Peyer's patch (tissue), 4 donors: ENCODE measurements at places on chromosomes 6 and 20. TPM values are rescaled to one million over a fixed set of nuclear protein-coding genes. Genes with fewer than 3 reads are reported as not detected.
A peak's percentile ranks its signal among the peaks of the same experiment; 100 is the strongest.

GRCh38 chr6:53236241-53236640 lies 87.6 kb upstream of the GCM1 start:
- no peak for DNase-seq
- no peaks in the 10 kb centered on the region for H3K4me1 ChIP-seq
- no peaks in the 10 kb centered on the region for H3K27me3 ChIP-seq
- no peaks in the 10 kb centered on the region for H3K36me3 ChIP-seq

The SLC22A3 gene
- total RNA-seq: 9.7 TPM

The OTOR gene
- not detected for total RNA-seq

GRCh38 chr6:107180099-107180498 lies 64.8 kb upstream of the BEND3 start:
- DNase-seq: no peak
- no peak overlapping the region for H3K4me3 ChIP-seq
- H3K36me3 ChIP-seq: no peaks in the 10 kb centered on the region
- no peaks in the 10 kb centered on the region for H3K27me3 ChIP-seq
- H3K27ac ChIP-seq: no peak overlapping the region

The ASF1A gene
- 14.0 TPM for total RNA-seq

The TRPC4AP gene
- 75.1 TPM for total RNA-seq

DNA sequence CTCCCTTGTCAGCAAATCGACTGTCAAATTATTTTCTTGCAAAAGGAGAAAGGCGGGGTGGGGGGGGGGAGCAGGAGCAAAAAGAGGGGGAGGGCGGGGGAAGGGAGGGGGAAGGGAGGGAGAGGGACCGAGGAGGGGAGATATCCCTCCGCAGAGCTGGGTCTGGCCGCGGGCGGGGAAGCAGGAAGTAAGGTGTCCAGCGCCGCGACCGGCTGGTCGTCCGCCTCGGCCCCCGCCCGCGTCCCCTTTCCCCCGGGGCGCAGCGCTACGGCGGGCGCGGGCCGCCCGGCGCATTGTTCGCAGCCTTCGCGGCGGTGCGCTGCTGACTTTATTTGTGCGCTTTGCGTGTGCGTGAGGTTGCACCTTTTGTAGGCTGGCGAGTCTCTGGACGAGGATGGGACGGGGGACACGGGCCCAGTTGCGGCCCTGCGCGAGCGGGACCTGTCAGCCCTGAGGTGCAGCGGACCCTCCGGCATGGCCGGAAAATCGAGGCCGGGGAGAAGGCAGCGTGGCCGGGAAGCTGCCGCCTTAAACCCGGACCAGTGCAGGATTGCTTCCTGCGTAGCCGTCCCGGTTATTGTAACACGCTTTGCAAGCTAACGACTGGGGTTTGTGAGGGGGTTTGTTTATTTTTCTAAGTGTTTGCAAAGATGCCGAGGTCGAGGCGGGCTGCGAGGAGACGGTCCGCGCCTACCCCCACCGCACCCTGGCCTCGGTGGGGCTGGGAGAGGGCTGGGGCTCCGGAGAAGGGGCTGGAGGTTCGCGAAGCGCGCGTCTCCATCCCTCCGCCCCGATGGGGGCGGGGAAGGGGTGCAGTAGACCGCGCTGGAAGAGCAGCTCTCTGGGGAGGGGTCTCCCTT lies 675 bp upstream of the TRERF1 start:
- no peaks in the 10 kb centered on the region for H3K27me3 ChIP-seq
- peak; percentile 61 for DNase-seq
- H3K27ac ChIP-seq: peak overlapping the region; percentile 89
- no peaks in the 10 kb centered on the region for H3K36me3 ChIP-seq

- no peaks in the 10 kb centered on the region for H3K4me1 ChIP-seq
- no peak overlapping the region for H3K4me3 ChIP-seq
- no peaks in the 10 kb centered on the region for H3K36me3 ChIP-seq
- H3K27ac ChIP-seq: no peak overlapping the region
- H3K27me3 ChIP-seq: no peaks in the 10 kb centered on the region
Measured at GRCh38 chr6:51841626-51842025, 245.8 kb downstream of the PKHD1 start.

GRCh38 chr20:341682-342081 lies 5.2 kb upstream of the NRSN2 start:
- H3K4me1 ChIP-seq: no peaks in the 10 kb centered on the region
- H3K4me3 ChIP-seq: no peak overlapping the region
- H3K27me3 ChIP-seq: no peaks in the 10 kb centered on the region
- H3K36me3 ChIP-seq: no peaks in the 10 kb centered on the region
- H3K27ac ChIP-seq: no peak overlapping the region
- no peak for DNase-seq

DNA sequence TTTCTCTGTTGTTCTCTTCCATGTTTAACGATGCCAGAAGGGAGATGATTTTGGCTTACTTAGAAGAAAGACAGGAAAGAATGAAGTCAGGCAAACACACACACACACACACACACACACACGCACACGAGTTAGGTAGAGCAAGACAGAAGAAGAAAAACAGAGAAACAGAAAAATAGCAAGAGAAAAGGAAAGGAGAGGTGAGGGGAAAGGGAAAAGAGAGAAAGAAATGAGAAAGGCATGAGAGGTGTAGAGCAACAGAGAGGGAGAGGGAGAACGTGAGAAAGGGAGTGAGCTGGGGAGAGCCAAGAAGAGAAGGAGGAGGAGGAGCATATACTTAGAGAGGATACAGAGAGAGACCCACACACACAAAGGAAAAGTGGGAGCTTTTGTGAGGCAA lies 385.3 kb downstream of the DOK5 start:
- H3K27me3 ChIP-seq: no peaks in the 10 kb centered on the region
- H3K27ac ChIP-seq: no peak overlapping the region
- no peak overlapping the region for H3K4me3 ChIP-seq
- no peaks in the 10 kb centered on the region for H3K36me3 ChIP-seq
- DNase-seq: no peak

DNA sequence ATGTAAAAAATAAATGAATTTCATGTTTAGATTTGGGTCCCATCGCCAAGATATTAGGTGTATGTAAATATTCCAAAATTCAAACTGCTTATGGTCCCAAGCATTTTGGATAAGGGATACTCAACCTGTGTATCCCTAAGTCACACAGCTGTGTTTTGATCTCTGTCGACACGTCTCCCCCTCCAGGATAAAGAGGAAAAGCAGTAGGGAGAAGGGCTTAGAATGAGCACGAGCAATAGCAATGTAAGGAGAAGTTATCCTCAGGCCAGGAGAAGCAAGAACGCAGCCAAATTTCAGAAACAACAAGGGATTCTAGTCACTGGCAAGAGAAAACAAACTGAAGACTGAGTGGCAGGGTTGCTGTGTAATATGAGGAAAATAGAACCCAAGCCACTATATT lies 181.2 kb downstream of the AIG1 start:
- H3K4me1 ChIP-seq: no peaks in the 10 kb centered on the region
- DNase-seq: no peak
- no peak overlapping the region for H3K27ac ChIP-seq
- no peaks in the 10 kb centered on the region for H3K27me3 ChIP-seq
- H3K36me3 ChIP-seq: no peaks in the 10 kb centered on the region

DNA sequence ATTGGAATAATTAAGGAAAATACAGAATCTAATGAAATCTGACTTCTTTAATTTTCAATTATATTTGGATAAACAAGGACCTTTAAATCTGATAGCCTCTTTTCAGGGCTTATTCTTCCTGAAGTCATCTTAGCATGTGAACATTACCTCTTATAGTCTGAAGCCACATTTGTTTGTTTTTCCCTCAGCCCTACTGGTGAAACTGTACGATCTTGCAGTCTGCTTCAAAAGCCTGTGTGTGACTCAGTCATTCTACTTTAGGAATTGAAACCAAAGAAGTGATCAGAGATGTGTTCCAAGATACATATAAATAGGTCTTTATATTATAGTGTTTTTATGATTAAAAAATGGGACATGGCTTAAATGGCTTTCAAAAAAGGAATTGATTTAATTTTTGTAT lies 67.5 kb downstream of the MACROD2 start:
- no peaks in the 10 kb centered on the region for H3K36me3 ChIP-seq
- H3K27me3 ChIP-seq: no peaks in the 10 kb centered on the region
- H3K4me3 ChIP-seq: no peak overlapping the region

DNA sequence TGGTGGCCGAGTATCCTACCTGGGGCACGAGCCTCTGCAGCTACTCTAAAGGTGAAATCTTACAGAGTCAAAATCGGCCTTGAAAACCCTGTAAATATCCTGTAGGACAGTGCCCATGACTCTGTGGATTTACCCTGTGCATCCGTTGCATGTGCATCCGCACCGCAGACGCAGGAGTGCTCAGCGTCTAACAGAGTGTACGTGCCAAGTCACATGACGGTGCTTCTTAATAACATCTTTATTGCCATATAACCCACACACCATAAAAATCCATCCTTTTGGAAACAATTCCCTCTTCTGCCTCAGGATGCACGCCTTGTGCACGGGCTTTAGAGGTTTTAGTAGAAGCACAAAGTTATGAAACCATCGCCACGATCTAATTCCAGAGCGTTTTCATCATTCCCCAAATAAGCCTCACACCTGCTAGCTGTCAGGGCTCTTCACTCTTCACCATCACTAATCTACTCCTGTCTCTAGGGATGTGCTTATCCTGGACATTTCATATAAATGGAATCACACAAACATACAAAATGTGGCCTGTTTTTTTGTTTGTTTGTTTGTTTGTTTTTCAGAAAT lies 384.5 kb upstream of the SULF2 start:
- H3K4me3 ChIP-seq: no peak overlapping the region
- no peaks in the 10 kb centered on the region for H3K4me1 ChIP-seq
- no peaks in the 10 kb centered on the region for H3K27me3 ChIP-seq

DNA sequence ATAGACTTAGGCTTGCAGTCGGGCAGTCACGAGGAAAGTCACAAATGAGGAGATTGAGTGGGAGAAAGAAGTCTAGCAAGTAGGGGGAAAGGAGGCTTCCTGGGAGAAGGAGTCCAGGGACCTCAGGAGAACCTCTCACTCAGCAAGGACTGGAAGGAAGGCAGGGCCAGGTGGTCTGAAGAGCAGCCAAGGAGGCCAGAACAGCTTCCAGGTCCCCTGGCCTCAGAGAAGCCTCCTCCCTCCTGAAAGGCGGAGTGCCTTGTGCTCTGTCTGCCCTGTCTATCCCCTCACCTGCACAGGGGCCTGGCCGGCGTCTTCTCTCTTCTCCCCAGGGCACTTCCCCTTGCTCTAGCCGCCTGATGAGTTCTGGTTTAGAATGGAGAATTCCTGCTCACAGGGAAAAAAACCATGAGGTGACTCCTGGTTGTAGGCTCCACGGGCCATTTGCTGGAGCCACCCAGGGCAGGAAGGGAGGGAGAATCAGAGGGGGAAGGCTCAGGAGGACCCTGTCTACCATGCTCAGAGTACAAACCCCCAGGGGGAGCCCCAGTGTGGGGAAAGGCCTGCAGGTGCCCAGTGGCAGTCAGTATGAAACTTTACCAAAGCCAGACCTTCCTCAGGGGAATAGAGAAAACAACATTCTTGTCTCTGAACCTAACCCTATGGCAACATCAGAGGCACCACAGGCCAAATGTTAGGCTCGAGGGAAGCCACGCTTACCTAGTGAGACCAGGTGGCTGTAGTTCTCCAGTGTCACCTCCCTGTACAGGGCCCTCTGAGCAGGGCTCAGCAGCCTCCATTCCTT lies 11.2 kb downstream of the ZNF337 start:
- H3K27me3 ChIP-seq: no peaks in the 10 kb centered on the region
- H3K36me3 ChIP-seq: no peaks in the 10 kb centered on the region
- H3K27ac ChIP-seq: no peak overlapping the region
- DNase-seq: no peak

DNA sequence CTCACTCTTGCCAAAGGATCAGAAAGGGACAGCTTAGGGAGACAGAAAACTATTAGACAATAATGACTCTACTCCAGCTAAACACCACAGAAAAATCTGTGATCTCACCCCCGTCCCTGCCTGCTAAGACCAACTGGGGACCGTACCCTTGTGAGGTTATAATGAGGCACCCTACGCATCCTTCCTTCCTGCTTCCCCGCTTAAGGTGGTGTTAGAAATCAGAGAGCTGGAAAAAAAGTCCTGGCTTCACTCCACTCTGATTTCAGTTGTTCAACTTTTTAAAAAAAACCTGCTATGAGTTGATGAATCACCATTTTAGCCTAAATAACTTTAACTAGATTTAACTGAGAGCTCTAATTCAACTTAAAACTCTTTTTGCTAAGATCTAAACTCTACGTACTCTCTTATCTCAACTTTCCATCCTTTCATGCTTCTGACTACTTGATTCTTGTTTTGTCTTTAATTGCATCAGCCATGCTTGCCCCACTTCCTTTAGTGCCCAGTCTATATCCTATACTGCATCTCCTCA lies 35.8 kb upstream of the TMEM14A start:
- no peaks in the 10 kb centered on the region for H3K4me1 ChIP-seq
- DNase-seq: no peak
- no peak overlapping the region for H3K27ac ChIP-seq

GRCh38 chr6:142893088-142893487 lies 51.9 kb downstream of the HIVEP2 start:
- no peak overlapping the region for H3K4me3 ChIP-seq
- no peaks in the 10 kb centered on the region for H3K4me1 ChIP-seq
- no peaks in the 10 kb centered on the region for H3K36me3 ChIP-seq
- H3K27ac ChIP-seq: no peak overlapping the region
- no peaks in the 10 kb centered on the region for H3K27me3 ChIP-seq

GRCh38 chr6:67663105-67663895 lies 971.8 kb upstream of the ADGRB3 start:
- no peaks in the 10 kb centered on the region for H3K27me3 ChIP-seq
- H3K36me3 ChIP-seq: no peaks in the 10 kb centered on the region
- H3K4me3 ChIP-seq: no peak overlapping the region
- DNase-seq: no peak

The IER3 gene
- 12.4 TPM for total RNA-seq

- H3K36me3 ChIP-seq: no peaks in the 10 kb centered on the region
- H3K27ac ChIP-seq: no peak overlapping the region
- no peak for DNase-seq
- H3K4me3 ChIP-seq: no peak overlapping the region
Measured at GRCh38 chr6:22214314-22214713, 82.5 kb downstream of the PRL start.
